ENCODE measurements at places on chromosomes 16 and 17. TPM values are rescaled to one million over a fixed set of nuclear protein-coding genes. Genes with fewer than 3 reads are reported as not detected.

- peak; percentile 48 for DNase-seq
- no peaks in the 10 kb centered on the region for H3K27me3 ChIP-seq
- H3K4me3 ChIP-seq = peak overlapping the region; percentile 60
- no peak overlapping the region for H3K27ac ChIP-seq
- peaks cover 3% of the 10 kb centered on the region for H3K4me1 ChIP-seq
Observed at GRCh38 chr16:47037746-47038458, 64.4 kb upstream of the DNAJA2 start.

Gene CD300H
- 0.38 TPM for total RNA-seq

- H3K27ac ChIP-seq = peak within 1 kb of the TSS; percentile 86
- peaks cover 4% of the 10 kb centered on the region for H3K27me3 ChIP-seq
- H3K36me3 ChIP-seq = no peaks in the 10 kb centered on the region
- peak within 1 kb of the TSS; percentile 51 for H3K4me3 ChIP-seq
- DNase-seq = peak; percentile 90
Observed at GRCh38 chr17:44503147-44504029, at the start of gene GPATCH8. Gene GPATCH8, minus strand, starts transcription at chr17:44503406. Its CDS starts 36 bp downstream, at chr17:44503370.

DNA sequence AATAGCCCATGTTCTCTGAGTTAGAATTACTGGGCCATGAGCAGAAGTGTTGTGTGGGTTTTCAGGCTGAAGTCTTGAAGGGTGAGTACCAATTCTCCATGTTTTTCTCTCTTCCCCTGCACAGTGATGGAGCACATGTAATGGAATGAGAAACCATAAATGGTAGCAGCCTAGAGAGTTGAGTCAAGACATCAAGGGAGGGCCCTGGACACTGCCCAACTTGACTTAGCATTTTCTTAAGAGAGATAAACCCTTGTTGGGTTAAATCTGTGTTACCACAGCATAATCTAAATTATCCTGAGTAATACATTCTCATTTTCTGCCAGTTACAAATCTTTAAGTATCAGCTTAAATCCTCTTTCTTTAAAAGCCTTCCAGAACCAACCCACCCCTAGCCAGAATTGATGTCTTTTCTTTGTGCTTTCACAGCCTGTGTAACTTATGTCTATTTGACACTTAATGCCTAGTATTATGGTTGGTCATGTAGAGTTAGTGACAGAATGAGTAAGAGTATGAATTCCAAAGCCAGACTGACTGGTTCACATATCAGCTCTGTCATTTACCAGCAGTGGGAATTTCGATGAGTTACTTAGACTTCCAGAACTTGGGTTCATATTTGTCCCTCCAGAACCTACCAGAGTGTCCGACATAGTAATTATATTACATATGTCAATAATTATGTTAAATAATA lies 27.0 kb upstream of the RGS9 start:
- H3K4me1 ChIP-seq = no peaks in the 10 kb centered on the region
- DNase-seq = no peak
- no peaks in the 10 kb centered on the region for H3K27me3 ChIP-seq
- H3K27ac ChIP-seq = no peak overlapping the region
- no peaks in the 10 kb centered on the region for H3K36me3 ChIP-seq
- no peak overlapping the region for H3K4me3 ChIP-seq

DNA sequence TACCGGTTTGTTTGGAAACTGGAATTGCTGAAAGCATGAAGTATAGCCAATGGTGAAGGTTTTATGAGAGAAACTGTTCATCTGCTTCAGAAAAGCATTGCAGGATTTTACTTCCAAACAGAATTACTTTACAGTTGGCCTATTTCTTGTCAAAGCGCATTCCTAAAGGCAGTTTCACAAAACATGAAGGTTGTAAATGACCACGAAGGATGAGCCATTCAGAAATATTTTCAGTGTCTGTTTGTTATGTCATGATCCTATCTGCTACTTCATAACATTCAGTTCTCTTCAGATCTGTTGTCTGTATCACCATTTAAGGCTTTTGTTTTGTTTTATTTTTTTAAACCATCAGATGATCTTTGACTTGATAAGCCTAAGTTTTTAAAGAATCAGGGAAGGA lies 45.7 kb downstream of the AATF start:
- no peaks in the 10 kb centered on the region for H3K27me3 ChIP-seq
- H3K4me3 ChIP-seq = no peak overlapping the region
- no peak for DNase-seq
- H3K27ac ChIP-seq = no peak overlapping the region
- no peaks in the 10 kb centered on the region for H3K4me1 ChIP-seq

GRCh38 chr16:3570420-3571062 lies 6.7 kb downstream of the NLRC3 start:
- no peak overlapping the region for H3K4me3 ChIP-seq
- no peaks in the 10 kb centered on the region for H3K27me3 ChIP-seq

DNA sequence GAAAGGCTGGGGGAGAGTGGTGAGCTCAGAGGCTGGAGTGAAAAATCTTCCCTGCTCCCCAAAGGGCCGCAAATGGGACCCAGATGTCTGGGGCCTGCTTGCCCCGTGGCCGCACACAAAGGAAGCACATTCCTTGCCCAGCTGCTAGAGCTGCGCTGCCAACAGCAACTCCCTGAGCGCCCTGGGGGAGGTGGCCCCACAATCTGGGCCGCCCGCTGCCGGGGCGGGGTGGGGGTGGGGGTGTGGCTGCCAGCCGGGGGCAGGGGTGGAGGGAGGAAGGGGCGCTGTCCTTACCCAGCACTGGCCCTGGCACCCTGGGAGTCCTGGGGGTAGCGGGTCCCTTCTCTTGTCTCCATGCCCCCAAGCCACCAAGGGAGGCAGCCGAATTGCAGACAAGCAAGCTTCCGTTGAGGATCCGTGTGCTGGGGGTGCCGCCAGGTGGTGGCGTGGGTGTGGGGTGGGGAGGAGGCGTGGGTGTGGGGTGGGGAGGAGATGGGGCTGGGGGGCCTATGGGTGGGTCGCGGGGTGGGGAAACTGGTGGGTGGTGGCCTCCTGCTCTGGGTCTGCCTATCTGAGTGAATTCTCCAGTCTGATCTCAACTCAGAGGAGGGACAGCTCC lies 48.4 kb upstream of the PABPN1L start:
- H3K27me3 ChIP-seq = no peaks in the 10 kb centered on the region
- DNase-seq = no peak
- no peak overlapping the region for H3K4me3 ChIP-seq
- no peak overlapping the region for H3K27ac ChIP-seq
- peaks cover 27% of the 10 kb centered on the region for H3K4me1 ChIP-seq

Gene CTU2
- total RNA-seq = 14.7 TPM

Gene SLC13A2
- total RNA-seq = not detected

GRCh38 chr16:28231763-28232162 lies 20.0 kb upstream of the XPO6 start:
- no peaks in the 10 kb centered on the region for H3K36me3 ChIP-seq
- H3K4me1 ChIP-seq = no peaks in the 10 kb centered on the region
- no peak overlapping the region for H3K27ac ChIP-seq
- no peaks in the 10 kb centered on the region for H3K27me3 ChIP-seq
- DNase-seq = no peak

Gene NTN3
- total RNA-seq = 0.71 TPM

Gene HOXB9
- total RNA-seq = 0.05 TPM

DNA sequence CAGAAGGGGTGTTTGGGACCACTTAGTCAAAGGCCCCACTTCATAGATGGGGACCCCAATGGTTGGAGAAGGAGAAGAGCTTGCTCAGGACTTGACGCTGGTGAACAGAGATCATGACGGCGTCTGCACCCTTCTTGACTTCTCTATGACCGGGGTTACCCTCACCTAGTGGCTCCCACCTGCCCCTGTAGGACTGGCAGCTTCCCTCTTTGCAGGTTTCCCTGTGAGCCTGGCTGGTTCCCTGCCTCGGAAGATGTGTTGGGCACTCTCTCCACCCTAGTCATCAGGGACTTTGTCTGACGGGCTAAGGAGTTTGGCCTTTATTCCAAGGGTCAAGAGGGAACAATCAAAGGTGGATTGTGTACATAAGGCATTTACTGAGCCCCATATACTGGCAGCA lies 22.7 kb downstream of the TBX4 start:
- H3K27ac ChIP-seq = no peak overlapping the region
- no peak for DNase-seq
- H3K4me1 ChIP-seq = no peaks in the 10 kb centered on the region
- no peak overlapping the region for H3K4me3 ChIP-seq
- no peaks in the 10 kb centered on the region for H3K36me3 ChIP-seq

Gene GFAP
- 0.19 TPM for total RNA-seq

- DNase-seq = no peak
- no peaks in the 10 kb centered on the region for H3K27me3 ChIP-seq
- H3K4me3 ChIP-seq = no peak overlapping the region
- H3K36me3 ChIP-seq = peaks cover 10% of the 10 kb centered on the region
- no peak overlapping the region for H3K27ac ChIP-seq
Observed at GRCh38 chr16:19595043-19595767, 39.7 kb downstream of the VPS35L start.

DNA sequence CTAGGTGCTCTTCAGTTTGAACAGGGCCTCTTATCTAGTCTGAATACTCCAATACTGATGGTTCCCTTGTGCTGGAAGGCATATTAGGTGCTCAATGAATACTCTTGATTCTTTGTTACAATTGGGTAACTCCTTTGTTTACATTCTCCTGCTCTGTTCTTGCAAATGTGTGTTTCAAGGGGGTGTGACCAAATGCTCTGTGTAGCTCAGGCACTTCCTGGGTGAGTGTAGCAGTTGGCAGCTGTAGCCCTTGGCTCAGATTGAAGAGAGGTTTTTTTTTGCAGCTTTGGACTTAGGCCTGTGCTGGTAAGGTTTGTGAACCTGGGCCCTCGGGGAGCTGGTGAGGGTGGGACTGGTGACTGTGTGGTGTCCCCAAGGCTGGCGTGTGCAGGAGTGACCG lies 20.2 kb downstream of the TBCD start:
- H3K27me3 ChIP-seq = no peaks in the 10 kb centered on the region
- H3K4me1 ChIP-seq = peaks cover 4% of the 10 kb centered on the region
- no peak overlapping the region for H3K4me3 ChIP-seq
- peaks cover 45% of the 10 kb centered on the region for H3K36me3 ChIP-seq

Gene LRRC3C
- not detected for total RNA-seq

- H3K4me1 ChIP-seq = peaks cover 53% of the 10 kb centered on the region
- H3K27ac ChIP-seq = peak overlapping the region; percentile 76
- no peaks in the 10 kb centered on the region for H3K36me3 ChIP-seq
- no peak for DNase-seq
Observed at GRCh38 chr16:82651921-82652601, 25.3 kb downstream of the CDH13 start.

- H3K36me3 ChIP-seq = no peaks in the 10 kb centered on the region
- H3K27ac ChIP-seq = no peak overlapping the region
- no peak for DNase-seq
- H3K4me1 ChIP-seq = no peaks in the 10 kb centered on the region
- no peaks in the 10 kb centered on the region for H3K27me3 ChIP-seq
Observed at GRCh38 chr16:71373073-71373472, 14.6 kb downstream of the CALB2 start.

GRCh38 chr17:74454197-74455024 lies 12.0 kb upstream of the CD300A start:
- H3K27me3 ChIP-seq = peaks cover 23% of the 10 kb centered on the region
- H3K36me3 ChIP-seq = no peaks in the 10 kb centered on the region
- H3K27ac ChIP-seq = no peak overlapping the region
- H3K4me1 ChIP-seq = peaks cover 49% of the 10 kb centered on the region
- peak overlapping the region; percentile 34 for H3K4me3 ChIP-seq

Gene NATD1
- 2.7 TPM for total RNA-seq

GRCh38 chr17:65558683-65559460 lies 2.6 kb downstream of the AXIN2 start:
- peak overlapping the region; percentile 77 for H3K4me3 ChIP-seq
- peaks cover 13% of the 10 kb centered on the region for H3K36me3 ChIP-seq
- H3K4me1 ChIP-seq = peaks cover 17% of the 10 kb centered on the region
- H3K27ac ChIP-seq = peak overlapping the region; percentile 75
- H3K27me3 ChIP-seq = no peaks in the 10 kb centered on the region

- peak overlapping the region; percentile 57 for H3K4me3 ChIP-seq
- peaks cover 82% of the 10 kb centered on the region for H3K27me3 ChIP-seq
- no peak overlapping the region for H3K27ac ChIP-seq
- DNase-seq = no peak
- H3K4me1 ChIP-seq = no peaks in the 10 kb centered on the region
Observed at GRCh38 chr16:982145-983043, 824 bp downstream of the SOX8 start.

Gene KRTAP16-1
- not detected for total RNA-seq

DNA sequence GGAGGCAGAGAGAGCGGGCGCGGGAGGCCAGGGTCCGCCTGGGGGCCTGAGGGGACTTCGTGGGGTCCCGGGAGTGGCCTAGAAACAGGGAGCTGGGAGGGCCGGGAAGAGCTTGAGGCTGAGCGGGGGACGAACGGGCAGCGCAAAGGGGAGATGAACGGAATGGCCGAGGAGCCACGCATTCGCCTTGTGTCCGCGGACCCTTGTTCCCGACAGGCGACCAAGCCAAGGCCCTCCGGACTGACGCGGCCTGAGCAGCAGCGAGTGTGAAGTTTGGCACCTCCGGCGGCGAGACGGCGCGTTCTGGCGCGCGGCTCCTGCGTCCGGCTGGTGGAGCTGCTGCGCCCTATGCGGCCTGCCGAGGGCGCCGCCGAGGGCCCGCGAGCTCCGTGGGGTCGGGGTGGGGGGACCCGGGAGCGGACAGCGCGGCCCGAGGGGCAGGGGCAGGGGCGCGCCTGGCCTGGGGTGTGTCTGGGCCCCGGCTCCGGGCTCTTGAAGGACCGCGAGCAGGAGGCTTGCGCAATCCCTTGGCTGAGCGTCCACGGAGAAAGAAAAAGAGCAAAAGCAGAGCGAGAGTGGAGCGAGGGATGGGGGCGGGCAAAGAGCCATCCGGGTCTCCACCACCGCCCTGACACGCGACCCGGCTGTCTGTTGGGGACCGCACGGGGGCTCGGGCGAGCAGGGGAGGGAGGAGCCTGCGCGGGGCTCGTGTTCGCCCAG lies 1.2 kb upstream of the CBX4 start:
- H3K27ac ChIP-seq = no peak overlapping the region
- peaks cover 13% of the 10 kb centered on the region for H3K36me3 ChIP-seq
- peaks cover 59% of the 10 kb centered on the region for H3K27me3 ChIP-seq
- peaks cover 52% of the 10 kb centered on the region for H3K4me1 ChIP-seq

Gene HOXB8
- not detected for total RNA-seq

- no peaks in the 10 kb centered on the region for H3K27me3 ChIP-seq
- DNase-seq = peak; percentile 21
- no peaks in the 10 kb centered on the region for H3K36me3 ChIP-seq
- H3K27ac ChIP-seq = no peak overlapping the region
- no peak overlapping the region for H3K4me3 ChIP-seq
Observed at GRCh38 chr17:14784997-14785696, 480.0 kb downstream of the PMP22 start.

DNA sequence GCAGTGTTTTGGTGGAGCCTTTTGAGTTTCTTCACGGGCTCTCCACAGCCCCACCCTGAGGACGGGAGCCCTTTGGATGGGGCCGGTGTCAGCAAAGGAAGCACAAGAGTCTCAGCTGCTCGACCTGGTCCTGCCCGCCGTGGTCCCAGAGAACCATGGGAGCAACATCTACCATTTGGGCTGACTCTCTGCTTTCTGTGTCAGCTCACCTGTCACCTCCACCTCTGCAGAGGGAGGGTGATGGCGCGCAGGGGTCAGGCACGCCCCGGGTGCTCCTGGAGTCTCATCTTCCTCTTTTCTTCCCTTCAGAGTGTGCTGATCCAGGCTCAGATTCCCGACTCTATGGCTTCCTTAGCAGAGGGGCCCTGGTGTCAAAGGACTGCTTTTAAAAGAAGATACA lies 171.7 kb downstream of the LAT start:
- no peaks in the 10 kb centered on the region for H3K27me3 ChIP-seq
- H3K36me3 ChIP-seq = peaks cover 6% of the 10 kb centered on the region
- H3K4me1 ChIP-seq = peaks cover 29% of the 10 kb centered on the region
- no peak overlapping the region for H3K4me3 ChIP-seq
- DNase-seq = no peak

Gene C1QTNF8
- not detected for total RNA-seq

Gene GPRC5B
- total RNA-seq = 1.5 TPM

Gene SMIM36
- total RNA-seq = not detected
